ENCODE measurements at places on chromosomes 3 and 15.

DNA sequence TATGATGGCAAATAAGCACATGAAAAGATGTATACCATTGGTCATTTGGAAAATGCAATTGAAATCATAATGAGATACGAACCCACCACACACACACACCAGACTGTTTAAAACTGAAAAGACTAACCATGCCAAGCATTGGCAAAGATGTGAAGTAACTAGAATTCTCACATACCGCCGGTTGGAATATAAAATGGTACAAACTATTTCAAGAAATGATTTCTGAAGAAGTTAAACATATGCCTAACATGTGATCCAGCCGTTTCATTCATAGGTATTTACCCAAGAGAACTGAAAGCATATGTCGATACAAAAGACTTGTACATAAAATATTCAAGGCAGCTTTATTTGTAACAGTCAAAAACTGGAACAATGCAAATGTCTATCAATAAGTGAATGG is 28.9 kb downstream of the HES1 start:
- no peak for DNase-seq

DNA sequence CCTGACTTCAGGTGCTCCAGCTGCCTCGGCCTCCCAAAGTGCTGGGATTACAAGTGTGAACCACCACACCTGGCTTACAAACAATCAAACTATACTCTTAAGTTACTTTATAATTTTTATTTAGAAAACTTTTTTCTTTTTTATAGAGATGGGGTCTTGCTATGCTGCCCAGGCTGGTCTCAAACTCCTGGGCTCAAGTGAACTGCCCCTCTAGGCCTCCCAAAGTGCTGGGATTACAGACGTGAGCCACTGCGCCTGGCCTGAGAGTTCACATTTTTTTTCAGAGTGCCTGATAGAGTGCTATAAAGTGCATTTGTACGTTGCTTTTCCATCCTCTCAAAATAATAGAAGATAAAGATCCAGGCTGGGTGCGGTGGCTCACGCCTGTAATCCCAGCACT is 102.0 kb upstream of the TBL1XR1 start:
- DNase-seq = no peak

DNA sequence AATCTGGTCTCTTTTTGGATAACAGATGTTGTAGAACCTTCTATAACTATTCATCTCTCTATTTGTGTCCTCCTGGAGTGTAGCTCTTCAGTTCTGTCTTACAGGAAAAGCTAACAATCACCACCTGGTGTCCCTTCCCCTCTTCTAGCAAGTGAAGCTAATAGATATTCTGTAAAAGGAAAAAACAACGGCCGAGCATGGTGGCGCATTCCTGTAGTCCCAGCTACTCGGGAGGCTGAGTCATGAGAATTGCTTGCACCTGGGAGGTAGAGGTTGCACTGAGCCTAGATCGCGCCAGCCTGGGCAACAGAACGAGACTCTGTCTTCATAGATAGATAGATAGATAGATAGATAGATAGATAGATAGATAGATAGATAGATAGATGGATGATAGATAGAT is 779.4 kb downstream of the TUSC7 start:
- no peak for DNase-seq

- peak; percentile 33 for DNase-seq
These were observed 69.6 kb upstream of the GSK3B start for GRCh38 chr3:120163816-120164215.

Data from foreskin fibroblast (primary cell).